ENCODE measurements at places on chromosomes 3 and 15.

DNA sequence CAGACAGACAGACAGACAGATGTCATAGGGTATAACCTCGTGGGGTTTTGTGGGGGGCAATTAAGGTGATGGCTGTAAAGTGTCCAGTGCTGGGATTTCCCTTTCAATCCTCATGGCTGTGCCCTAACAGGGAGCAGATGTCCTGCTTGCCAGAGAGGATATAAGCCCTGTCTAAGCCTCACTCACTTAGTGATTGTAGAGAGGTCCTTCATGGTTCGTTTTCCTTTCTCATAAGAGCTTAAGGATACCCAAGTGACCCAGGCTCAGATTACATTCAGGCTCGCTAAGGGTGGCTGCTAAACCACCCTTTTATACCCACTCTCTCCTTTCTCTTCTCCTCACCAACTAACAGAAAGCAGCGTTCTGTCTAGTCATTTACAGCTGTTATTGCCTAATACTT is 19.2 kb downstream of the LYSMD2 start:
- DNase-seq, result no peak

DNA sequence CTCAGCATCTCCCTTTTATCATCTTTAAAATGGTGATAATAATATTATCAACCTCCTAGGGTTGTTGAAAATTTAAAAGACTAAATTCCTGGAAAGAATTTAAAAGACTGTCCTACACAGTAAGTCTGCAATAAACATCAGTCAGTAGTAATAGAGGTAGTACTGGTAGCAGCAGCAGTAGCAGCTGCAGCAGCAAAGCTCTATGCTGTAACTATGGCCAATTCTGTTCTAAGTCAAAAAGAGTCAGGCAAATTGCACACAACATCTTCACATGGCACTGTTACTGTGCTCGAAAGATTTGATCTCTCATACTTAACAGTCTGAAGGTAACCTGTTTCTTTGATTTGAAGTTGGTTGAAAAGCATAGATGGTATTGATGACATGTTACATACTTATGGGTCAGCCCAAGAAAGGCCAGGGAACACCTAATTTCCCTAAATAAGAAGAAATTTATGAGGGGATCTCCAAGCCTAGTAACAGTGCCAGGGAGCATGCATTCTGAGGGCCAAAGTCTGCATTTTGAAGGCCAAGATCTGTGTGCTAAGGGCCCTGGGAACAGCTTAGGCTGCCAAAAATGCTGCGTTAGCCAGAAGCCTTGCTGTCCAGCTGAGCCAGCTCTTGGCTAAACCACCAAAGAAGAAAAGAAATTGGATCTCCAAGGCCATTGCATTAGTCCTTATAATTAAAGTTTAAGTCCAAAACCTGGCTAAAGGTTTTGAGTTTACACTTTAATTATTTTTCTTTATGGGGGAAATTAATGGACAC is 68.2 kb downstream of the SIDT1 start:
- DNase-seq, result no peak

- no peak for DNase-seq
Observed at GRCh38 chr3:128399221-128399915, 67.3 kb downstream of the DNAJB8 start.

GRCh38 chr3:186888569-186888968 is 41.8 kb upstream of the ST6GAL1 start:
- no peak for DNase-seq

GRCh38 chr15:41309226-41309905 is 23.0 kb downstream of the OIP5 start:
- DNase-seq, result no peak

DNA sequence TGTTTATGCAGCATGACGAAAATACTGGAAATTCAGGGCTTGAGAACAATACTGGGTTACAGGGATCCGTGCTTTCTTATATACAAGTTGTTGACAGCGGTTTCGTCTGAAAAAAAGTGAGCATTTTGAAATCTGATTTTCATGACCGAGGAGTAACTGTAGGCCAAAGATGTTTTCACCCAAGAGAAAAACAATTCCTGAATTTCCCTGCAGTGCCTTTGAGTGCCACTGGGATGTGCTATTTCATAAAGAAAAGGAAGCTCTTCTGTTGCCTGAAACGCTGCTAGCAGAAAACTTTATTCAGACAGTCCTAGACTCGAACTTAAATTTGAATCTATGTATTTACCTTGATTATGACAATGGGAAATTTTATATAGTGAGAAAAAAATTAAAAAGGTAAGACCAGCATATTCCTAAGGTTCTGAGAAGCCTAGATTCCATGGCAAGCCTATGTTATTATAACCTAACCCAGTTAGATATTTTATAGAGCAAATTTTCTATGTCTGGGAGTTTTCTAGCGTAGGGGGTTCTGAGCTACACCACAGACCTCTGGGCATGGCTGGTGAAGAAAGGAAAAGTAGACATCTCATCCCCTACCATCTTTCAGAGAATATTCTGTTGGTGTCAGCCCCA is 30.2 kb downstream of the KCNAB1 start:
- peak; percentile 5 for DNase-seq

DNA sequence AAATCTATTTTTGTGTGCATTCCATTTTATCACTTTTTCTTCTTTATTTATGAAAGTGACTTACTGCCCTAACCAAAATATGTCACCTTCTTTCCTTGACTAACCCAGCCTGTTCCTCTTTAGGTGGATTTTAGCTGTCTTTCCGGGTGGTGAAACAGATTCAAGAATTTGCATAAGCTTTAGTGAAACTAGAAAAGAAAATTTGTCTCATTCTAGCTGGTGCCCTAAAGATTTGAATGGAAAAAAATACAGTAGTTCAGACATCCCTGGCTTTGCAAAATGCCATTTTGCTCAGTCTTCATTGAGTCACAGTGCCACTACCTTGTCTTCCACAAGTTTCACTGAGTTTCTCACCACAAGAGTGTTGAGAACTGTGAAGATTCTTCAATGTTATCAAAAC is 28.2 kb upstream of the CCDC50 start:
- DNase-seq, result no peak

DNA sequence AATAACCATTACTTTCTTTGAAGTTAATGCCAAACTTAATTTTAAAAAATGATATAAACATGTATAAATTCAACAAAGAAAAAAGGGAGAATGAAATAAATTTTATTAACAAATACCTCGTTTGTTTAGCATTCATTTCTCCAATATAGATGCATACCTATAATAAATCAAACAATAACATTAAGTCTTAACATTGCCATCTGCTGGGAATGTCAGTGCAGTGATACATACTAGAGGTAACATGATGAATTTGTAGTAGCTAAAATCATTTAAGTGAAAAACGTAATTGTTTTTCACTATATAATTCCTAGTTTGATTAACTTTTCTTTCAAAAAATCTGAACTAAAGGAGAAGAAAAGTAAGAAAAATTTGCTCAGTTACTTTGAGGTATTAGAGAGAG is 340.2 kb upstream of the CBLB start:
- no peak for DNase-seq

GRCh38 chr3:65604863-65605526 is 433.7 kb downstream of the MAGI1 start:
- no peak for DNase-seq

DNA sequence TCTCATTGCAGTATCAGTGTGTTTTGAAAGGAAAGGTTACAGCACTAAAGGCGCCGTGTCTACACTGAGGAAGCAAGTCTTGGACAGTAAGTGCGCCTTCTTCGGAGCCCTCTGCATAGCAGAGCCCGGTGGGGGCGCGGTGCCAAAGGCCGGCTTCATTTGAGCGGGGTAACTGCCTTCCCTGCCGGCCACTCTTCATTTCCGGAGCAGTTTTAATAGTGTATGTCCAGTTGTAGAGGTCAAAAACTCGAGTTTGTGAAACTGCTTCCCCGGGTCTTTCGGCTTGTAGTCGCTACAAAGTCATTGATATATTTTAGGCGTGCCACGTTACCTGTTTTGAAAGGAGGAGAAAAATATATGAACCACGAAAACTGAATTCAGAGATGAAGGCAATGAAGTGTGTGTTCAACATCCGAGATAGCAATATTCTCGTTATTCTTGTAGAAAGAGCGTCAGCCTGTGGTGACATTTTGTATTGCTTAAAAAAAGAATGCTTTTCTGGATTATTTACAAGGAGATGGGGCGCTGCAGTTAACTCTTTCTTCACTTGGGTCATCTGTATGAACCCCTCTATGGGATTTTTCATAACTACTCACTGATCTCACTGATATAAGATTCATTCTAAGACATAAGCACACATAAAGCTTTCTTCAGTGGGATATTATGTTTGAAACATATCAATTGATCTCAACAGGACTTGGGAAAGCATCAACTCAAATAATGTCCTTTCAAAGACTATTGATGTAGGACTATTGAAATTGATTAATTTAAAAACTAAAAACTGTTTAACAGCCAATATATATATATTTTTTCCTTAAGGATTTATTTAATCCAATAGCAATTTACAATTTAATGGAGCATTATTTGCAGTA is 3.0 kb downstream of the ALCAM start:
- peak; percentile 13 for DNase-seq

DNA sequence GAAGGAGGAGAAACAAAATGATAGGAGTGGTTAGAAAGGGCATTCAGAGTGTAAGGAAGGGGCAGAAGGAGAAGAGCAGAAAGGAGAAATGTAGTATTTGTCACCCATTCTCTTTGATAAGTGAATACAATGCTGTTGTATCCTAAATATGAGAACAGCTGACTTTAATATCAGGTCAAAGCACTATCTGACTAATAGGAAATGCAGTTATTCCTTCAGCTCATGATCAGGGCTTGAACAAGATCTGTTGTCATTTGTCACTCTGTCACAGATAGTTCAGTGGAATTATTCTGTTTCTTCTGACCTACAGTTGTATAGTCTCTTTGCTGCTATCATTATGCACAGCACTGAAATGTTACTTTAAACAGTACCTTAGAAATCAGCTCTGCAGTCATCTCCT is 149.4 kb downstream of the FRMD5 start:
- DNase-seq, result no peak

GRCh38 chr3:112579697-112580096 is 17.9 kb downstream of the SLC35A5 start:
- DNase-seq, result no peak

- no peak for DNase-seq
Observed at GRCh38 chr3:58175187-58175436, 35.7 kb downstream of the DNASE1L3 start.

DNA sequence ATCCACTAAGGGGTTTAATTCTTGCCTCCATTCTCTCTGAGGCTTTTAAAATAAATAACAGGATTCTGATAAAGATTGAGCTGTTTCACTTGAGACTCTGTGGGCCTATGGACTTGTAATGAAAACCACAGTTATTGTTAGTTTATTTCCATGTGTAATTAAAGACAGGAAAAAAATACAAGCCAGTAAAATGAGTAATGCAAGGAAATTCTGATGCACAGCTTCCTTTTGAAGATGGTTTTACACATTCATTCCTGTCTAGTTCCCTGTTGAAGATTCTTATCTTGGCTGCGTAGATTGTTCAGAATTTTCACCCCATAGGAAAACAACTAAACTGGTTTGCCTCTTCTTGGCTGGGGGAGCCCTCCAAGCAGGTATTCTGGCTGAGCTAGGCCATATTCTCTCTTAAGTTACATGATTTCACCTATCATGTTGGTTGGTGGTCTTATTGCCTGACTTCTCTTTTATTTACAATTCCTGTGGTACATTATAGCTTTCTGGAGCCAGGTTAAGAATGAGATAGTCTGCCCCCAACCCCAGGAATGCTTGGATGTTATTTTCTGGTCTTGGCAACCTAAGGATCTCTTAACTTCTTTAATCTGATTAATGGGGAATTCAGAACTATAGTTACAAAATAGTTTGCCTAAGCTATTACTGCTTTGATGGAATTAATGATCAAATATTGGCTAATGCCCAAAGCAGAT is 67.6 kb downstream of the MITF start:
- DNase-seq, result no peak

GRCh38 chr3:44883213-44883955 is 9.0 kb downstream of the TGM4 start:
- no peak for DNase-seq

DNA sequence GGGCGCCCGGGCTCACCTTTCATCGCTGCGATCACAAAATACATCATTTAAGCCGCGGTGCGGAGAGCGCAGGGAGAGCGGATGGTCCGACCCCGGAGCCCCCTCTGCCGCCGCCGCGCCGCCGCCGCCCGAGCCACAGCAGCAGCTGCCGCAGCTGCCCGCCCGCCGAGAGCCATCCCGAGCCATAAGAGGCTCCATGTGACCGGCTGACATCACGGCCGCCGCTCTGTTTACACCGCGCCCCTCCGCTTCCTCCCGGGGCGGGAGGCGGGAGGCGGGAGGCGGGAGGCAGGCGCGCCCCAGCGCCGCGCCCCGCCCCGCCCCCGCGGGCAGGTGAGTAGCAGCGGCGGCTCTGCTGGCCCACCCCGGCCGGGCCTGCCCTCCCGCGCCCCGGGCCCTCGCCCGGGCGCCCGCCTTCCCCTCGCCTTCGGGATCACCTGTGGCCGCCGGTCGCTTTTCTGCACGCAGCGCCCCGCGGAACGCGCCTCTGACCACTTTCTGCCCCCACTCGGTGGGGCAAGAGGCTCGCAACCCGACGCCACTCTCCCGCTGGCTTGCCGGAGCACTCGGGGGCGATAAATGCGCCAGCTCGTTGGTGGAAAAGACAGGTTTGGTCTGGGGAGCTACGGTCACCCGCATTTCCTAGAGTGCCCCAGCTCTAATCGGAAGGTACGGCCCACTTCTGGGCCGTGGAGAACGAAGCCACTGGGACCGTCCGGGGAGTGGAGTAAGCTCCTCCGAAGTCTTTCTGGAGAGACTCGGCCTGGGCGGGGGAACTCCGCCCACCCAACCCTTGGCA is 113.6 kb upstream of the ICE2 start:
- DNase-seq, result peak; percentile 83

GRCh38 chr3:65448120-65448519 is 590.6 kb downstream of the MAGI1 start:
- DNase-seq, result no peak

GRCh38 chr3:38003371-38003816 is 12.8 kb downstream of the VILL start:
- DNase-seq, result peak; percentile 30

- no peak for DNase-seq
Observed at GRCh38 chr3:78992400-78992799, 775.4 kb downstream of the ROBO1 start.

DNA sequence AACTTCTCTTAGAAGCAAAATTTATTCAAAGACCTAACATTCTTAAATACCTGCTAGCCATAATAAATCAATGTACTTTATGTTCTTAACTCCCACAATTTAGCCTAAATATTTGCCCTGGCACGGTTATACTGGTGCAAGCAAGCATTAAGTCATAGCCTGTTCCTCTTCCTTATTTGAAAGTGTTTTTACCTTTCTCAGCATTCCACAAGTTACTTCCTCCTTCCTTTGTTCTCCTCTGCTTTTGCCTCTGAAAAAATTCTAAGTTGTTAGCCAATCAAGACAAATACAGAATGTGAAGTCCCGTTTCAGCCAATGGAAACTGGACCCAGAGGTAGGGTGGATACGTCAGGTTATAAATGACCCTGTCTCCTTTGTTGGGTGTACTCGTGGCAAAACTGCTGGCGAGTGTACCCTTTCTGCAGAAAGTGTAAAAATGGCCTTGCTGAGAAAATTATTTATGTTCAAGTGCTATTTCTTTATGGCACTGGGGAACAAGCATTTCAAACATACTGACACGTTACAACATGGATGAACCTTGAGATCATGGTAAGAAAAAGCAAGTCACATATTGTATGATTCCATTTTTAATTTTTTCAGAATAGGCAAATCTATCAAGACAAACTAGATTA is 3.1 kb upstream of the TATDN2 start:
- DNase-seq, result no peak

GRCh38 chr3:170553788-170554757 is 31.8 kb downstream of the SLC7A14 start:
- DNase-seq, result no peak

GRCh38 chr15:36755341-36756000 is 176.0 kb downstream of the CDIN1 start:
- no peak for DNase-seq
